ENCODE measurements at places on chromosomes 4 and X.

DNA sequence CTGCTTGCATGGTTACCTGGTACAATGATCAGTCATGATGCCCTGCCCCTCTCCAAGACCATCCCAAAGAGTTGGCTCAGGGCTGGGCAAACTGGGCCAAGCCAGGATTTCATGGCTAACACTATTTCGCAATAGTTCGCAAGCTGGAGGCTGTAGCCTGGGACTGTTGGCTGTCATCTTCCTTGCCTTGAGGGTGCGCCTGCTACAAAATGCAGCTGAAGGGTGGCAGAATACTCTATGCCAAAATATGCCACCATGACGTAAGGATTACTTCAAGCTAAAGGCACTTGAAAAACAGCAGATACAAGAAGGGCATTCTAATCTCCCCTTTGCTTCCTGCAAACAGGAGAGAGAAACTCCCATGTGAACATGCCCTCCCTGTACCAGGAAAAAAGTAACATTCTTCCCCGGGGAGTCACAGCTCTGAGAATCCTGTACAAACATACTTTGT, 21.0 kb downstream of the SAT1 start:
- peak; percentile 34 for DNase-seq

GRCh38 chr4:142818031-142818430, 28.1 kb downstream of the INPP4B start:
- DNase-seq = no peak

GRCh38 chr4:112817933-112818593, 181.1 kb downstream of the LARP7 start:
- DNase-seq = peak; percentile 85

DNA sequence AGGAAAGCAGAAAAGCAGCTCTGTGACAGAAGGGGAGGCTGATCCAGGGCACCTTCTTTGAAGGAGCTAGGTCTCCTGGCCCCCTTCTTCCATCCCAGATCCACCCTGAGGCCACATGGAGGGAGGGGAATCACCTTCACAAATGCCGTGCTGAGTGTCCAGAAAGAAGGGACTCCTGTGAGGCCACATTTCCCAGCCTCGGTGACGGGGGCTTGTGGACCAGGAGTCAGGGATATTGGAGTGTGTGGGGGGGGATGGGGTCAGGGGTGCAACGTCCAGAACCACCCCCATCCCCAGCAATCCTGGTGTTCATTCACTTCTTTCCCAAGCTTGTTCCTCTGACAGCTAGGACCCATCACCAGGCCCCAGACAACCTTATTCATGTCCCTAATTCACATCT, 4.7 kb downstream of the TIMM17B start:
- DNase-seq = no peak

DNA sequence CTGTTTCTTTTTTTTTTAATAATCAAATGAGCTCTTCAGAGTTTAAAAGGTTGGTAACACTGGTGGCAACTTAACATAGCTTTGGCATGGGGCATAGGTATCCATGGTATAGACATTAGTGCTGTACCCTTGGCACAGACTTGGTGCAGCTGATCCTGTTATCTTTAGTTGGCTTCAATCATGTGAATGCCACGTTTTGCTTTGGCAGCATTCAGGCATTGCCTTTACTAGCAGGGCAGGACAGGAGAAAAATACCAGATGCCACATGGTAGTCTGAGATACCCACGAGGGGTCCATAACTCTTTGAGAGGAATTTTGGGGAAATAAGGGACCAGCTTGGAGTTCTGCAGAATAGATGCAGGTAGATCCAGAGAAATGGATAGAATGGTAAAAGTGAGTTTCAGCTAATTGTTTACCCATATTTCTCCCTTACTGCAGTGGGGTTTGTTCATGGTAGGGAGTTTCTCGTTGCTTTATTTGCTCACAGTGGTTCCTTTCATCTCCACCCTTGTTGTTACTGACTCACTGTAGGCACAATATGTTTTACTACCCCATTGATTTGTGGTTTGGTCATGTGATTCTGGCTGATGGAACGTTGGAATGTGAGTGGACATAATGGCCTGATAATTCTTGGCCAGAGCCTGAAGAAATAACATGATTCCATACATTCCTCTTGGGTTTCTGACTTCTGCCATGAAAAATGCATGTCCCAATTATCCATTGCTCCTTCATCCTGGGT, 342.7 kb downstream of the GLUD2 start:
- DNase-seq = no peak

Measured in testis (tissue), 5 donors.